Suprapubic skin (tissue), 4 donors: ENCODE measurements at places on chromosomes 5 and 9.

DNA sequence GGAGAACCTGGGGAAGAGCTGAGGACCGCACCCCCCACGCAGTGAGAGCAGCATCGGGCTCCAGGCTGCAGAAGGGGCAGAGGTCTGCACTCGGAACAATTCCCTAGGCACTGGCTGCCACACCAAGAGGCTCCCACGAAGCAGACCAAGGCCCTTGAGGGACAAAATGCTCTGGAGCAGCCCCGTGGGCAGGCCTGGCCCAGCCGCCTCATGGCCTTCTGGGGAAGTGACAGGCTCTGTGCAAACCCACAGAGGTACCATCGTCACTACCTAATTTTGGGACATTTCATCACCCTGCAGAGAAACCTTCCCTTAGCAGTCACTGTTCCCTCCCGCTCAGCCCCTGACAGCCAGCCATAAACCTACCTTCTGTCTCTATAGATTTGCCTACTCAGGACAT, 15.9 kb downstream of the FBXW5 start:
- no peak for DNase-seq

GRCh38 chr9:99116003-99116411, 11.1 kb downstream of the TGFBR1 start:
- no peak for DNase-seq

GRCh38 chr9:129351642-129352145, 173.6 kb upstream of the IER5L start:
- DNase-seq: no peak

- DNase-seq: no peak
These were observed 478.5 kb downstream of the RAB3C start for GRCh38 chr5:59061377-59061776.

- no peak for DNase-seq
These were observed 80.1 kb upstream of the CACNA1B start for GRCh38 chr9:137797206-137798120.

DNA sequence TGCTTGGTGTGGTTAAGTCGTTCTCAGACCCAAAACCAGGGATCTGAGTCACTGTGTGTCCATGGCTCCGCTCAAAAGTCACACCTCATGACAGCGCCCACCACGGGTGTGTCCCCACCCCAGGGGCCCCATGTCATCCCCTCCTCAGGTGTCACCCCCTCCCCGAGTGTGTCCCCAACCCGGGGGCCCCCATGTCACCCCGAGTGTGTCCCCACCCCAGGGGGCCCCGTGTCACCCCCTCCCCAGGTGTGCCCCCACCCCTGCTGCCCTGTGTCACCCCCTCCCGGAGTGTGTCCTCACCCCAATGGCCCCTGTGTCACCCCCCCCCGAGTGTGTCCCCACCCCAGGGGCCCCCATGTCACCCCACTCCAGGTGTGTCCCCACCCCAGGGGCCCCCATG, 5.1 kb downstream of the LRRC14B start:
- DNase-seq: no peak

DNA sequence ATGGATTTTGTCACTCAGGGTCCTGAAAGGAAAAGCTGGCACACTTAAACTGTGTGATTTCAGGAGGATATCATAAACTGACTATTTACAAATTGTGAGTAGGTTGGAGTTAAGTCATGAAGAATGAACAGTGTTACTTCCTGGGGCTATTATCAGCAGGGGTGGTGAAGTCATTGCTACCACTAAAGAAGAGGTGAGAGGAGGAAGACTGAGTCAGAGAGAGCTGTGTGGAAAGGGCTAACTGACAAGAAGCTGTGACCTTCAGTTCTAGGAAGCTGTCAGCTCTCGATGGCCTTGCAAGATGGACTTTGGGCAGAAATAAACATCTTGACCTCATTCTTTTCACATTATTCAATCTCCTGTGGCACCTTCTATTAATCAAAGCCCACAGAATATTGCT, 72.3 kb upstream of the STARD4 start:
- no peak for DNase-seq

GRCh38 chr9:99040911-99041582, 63.9 kb upstream of the TGFBR1 start:
- no peak for DNase-seq

DNA sequence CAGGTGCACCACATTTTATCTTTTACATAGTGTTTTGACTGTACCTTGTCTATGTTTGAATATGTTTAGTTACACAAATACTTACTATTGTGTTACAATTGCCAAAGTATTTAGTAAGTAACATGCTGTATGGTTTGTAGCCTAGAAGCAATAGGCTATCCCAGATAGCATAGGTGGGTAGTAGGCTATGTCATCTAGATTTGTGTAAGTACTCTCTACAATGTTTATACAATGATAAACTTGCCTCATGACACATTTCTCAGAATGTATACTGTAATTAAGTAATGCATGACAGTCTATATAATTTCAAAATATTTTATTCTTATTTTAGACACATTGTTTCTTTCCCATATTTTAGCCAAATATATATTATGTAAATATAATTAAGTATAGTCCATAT, 836.8 kb upstream of the CDH9 start:
- DNase-seq: no peak

DNA sequence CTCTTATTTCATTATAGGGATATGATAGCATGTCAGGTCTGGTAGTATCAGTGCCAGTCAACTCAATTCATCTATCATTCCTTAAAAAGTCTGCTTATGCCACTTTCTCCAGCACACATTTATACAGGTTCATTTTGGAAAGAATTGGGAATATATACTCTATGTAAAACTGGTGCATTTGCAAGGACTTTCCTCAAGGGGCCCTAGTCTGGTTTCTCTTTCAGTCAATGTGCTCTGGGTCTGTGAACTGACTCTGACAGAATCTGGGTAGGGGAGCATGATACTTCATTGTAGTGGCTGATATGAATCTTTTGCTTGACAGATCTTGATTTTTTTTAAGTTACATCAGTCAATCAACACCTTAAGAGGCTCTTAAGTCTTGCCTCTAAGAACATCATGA, 313.9 kb downstream of the HTR1A start:
- no peak for DNase-seq

DNA sequence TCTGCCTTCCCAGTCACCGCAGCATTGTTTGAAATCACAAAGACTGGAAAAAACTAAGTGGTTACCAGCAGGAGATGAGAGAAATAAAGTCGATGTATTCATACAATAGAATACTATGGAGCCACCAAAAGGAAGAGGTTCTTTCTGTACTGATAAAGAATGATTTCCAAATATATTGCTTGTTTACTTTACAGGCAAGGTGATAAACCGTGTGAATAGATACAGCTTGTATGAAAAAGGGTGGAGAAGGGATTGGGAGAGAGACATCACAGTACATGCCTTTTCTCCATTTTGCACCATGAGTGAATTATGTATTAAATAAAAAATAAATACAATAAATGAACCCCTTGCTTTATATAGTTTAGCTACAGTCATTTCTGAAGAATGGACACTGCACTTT, 91.7 kb downstream of the RFK start:
- no peak for DNase-seq

- DNase-seq: no peak
These were observed 51.8 kb downstream of the POU4F3 start for GRCh38 chr5:146390469-146390868.

DNA sequence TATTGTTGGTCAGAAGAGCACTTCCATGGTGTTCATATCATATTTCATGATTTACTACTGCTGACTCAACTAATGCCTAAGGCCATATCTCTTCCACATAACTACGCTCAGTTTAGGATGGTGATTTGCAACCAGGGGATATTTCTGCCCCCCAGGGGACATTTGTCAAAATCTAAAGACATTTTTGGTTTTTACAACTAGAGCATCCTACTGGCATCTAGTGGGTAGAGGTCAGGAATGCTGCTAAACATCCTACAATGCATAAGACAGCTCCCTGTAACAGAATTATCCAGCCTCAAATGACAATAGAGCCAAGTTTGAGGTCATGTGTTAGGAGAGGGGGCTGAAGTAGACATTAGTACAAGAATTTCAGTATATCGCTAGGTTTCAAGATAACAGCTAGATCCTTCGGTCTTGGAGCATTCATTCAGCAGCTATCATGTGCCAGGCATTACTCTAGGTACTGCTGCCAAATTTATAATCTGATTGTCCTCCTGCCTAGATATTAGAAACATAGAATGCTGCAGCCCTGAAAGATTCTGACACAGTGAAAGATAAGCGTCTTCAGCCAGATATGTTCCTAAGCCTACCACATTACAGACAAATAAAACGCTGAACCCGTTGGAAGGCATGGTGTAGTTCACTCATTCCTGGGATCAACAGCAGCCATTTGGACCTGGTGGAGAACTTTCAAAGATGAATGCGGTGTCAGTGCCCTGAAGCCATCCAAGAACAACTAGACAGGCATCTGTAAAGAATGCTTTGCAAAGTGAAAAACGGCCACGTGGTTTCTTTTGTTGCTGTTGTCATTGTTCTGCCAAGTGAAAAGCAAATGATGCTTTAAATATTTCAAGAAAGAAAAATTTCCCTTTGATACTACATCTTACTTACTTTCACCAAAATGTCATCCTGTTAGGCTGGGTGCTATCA, 55.5 kb upstream of the FST start:
- no peak for DNase-seq

DNA sequence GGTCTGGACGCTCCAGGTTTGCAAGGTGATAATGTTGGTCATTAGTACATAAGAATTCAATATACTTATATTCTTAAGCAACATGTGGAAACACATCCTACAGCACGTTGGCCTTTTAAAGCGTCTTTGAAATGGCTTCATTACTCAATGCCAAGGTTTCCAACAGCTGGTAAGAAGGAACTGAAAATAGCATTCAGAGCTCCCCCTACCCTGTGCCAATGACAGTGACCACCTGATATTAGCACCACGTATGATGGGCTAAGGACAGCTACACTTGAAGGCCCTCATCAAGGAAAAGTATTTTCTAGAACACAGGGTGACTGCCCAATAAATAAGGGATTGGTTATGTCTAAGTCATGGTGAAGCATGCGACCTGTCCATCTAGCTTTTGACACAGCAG, 9.9 kb downstream of the ZNF622 start:
- no peak for DNase-seq

GRCh38 chr5:175746851-175747250, 89.0 kb downstream of the HRH2 start:
- DNase-seq: no peak

- no peak for DNase-seq
These were observed 135.9 kb upstream of the LIFR start for GRCh38 chr5:38692346-38692745.
